Cardiac fibroblast (primary cell): ENCODE measurements at places on chromosomes 6 and 20.

GRCh38 chr6:163437466-163437865 lies 22.9 kb downstream of the QKI start:
- no peak for DNase-seq

- DNase-seq = peak; percentile 92
Observed at GRCh38 chr6:110509617-110510241, 33.3 kb upstream of the SLC22A16 start.

DNA sequence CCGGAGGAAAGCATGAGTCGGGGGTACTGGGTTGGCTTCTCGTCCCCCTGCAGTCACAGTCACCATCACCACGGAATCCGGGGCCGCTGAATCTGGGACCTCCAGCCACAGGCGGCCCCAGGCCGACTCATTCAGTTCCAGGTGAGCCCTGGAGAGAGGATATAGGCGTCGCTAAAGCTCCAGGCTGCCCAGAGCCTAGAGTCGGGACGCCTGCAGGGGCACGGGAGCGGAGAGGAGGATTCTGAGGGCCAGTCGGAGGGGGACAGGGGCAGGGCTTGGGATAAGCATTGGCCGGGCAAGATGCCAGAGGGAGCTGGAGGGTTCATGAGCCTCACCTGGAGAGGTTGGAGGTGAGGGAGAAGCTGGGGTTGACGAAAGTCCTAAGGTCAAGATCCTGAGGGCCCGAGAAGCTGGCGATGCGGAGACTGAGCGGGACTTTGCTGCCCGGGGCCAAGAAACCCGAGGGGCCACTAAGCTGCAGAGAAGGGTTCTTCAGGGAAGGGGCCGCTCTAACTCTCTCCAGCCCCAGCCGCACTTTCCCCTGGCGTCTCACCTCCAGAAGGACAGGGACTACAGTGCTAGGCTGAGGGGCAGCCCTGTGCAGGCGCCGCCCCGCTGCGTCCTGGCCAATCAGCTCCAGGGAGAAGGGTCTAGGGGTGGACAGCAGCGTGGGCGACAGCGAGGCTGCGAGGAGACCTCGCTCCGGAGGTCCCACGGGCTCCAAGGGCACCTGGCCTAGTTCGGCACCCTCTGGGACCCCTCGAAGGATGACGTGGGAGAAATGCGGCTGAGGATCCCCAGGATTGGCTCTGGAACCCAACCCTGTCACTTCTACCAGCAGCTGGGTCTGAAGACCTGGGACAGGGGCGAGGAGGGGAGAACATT lies 3.7 kb downstream of the SAPCD1 start:
- DNase-seq = no peak

- DNase-seq = no peak
Observed at GRCh38 chr6:133637874-133638273, 251.0 kb upstream of the TCF21 start.

DNA sequence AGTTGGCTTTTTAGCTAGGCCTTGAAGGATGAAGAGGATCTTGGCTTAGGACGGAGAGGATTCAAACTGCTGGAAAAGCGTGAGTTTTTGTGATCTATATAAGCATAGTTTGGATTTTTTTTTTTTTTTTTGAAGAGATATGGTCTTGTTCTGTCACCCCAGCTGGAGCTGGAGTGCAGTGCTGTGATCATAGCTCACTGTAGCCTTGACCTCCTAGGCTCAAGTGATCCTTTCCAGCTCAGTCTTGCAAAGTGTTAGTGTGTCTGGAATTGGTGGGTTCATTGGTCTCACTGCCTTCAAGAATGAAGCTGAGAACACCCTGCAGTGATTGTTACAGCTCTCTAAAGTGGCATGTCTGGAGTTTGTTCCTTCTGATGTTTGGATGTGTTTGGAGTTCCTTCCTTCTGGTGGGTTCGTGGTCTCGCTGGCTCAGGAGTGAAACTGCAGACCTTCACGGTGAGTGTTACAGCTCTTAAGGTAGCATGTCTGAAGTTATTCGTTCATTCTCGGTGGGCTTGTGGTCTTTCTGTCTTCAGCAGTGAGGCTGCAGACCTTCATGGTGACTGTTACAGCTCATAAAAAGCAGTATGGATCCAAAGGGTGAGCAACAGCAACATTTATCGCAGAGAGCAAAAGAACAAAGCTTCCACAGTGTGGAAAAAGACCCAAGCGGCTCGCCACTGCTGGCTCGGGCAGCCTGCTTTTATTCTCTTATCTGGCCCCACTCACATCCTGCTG lies 37.5 kb upstream of the NUP153 start:
- DNase-seq = no peak

- no peak for DNase-seq
Observed at GRCh38 chr6:167755461-167755860, 71.2 kb upstream of the AFDN start.

- DNase-seq = peak; percentile 94
Observed at GRCh38 chr6:154432533-154433476, 76.2 kb upstream of the IPCEF1 start.

DNA sequence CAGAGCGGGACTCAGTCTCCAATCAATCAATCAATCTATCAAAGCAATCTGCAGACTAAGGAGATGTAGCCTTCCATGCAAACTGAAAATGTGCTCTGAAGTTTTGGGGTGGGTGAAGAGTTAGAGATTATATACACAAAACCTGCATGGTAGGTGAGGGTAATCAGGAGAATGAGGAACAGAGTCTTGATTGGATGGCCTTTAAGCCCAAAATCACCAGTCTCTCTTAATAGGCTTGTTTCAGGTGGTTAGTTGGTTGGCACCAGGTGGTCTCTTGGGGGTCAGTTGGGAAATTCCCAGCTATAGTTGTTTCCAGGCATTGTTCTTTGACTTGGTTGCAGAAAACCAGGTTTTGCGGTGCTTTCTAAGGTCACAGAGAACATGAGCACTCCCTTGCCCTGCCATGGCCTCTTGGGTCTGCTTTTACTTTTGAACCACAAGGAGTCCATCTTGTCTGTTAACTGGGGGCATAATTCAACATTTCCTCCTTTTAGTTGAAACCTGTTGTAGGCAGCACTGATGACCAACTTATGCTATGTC lies 33.3 kb upstream of the EIF2S2 start:
- no peak for DNase-seq

DNA sequence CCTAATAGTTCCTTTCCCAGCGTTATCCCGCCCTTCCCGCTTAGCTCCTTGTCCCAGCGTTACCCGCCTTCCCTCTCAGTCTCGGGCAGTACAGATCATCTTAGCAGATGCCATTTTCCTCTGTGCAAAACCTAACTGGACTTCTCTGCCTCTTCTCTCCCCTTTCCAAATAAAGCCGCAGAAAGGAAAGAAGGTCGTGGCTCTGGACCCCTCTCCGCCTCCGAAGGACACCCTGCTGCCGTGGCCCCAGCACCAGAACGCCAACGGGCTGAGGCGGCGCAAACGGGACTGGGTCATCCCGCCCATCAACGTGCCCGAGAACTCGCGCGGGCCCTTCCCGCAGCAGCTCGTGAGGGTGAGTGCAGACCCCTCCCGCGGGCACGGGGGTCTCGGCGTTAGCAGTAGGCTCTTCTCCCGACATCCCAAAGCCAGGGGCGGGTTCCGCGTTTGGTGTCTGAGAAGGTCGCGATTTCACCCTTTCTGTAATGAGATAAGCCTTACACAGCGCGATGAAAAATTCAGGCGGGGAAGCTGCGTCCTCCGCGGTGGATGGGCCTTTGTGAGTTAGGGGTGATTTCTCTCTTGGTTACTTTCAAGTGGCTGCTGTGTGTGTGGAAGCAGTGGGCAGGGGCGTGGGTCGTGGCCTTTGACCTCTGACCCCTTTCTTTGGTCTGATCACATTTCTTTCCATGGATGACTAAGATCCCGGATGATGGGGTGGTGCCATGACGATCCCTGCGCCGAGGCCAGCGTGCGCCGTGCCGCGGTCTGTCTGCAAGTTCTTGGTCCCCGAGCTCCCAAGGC lies 292.7 kb downstream of the TAF4 start:
- no peak for DNase-seq

DNA sequence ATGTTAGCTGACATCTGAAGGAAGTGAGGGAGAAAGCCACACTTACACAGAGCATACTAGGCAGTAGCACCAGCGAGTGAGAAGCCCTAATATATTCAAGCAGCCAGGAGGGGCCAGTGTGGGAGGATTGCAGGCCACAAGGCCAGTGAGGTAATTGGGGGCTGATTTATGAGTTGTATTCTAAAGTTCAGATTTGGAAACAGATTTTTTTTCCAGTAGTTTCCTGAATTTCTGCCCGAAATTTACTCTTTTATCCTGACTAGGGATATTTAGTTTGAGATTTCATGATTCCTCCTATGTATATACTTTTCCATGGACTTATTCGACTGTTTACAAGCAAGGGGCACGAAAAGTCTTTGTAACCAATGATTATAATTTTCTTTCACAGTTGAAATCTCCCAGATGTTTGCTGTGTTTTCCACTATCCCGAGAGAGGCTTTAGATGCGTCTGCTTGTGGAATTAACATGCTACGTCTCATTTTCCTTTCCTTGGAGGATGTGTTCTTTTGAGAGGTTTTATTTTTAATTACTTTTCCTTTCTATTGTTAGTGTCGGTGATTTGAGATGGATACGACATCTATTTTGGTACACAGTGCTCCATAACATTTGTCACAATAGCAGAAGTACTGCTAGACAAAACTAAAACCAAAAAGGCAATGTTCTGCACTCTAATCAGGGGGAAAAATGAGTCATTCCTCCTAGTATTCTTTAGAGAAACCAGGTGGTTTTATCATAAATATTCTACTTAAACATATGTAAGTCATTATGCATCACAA lies 356.3 kb upstream of the HSF2 start:
- peak; percentile 22 for DNase-seq

DNA sequence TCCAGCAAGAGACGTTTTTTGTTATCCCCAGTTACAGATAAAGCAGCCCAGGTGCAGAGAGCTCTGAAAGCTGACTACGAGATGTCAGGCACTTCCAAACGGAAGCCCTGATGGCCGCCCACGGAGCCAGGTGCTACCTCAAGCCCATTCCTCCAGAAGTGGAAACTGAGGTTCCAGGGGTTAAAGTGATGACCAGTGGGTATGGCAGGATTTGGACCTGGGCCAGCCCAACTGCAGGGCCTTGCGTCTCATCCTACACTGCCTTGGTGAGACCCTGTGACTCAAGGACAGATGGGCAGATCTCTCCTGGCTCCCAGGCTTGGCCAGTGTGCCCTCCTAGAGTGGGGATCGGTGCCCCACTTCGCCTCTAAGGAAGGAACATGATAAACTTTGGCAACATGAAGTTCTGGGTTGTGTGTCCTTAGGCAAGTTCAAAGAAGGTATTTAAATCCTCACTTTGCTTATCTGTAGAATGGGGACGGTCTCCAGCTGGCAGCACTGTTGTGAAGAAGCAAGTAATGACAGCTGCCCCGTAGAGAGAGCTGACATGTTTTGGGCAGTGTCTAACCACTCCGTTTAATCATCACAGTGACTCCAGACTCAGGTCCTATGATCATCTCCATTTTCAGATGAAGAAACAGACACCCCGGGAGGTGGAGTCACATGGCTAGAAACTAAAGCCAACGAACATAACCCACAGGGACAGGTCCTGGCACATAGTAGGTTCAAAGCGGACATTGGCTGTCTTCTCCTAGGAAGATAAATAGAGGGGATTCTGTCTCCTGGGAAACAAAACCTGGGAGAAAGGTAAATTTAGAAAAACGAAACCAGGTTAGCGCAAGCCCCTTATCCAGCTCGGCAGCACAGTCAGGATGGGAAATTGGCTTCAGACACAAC lies 34.4 kb upstream of the CDH22 start:
- peak; percentile 10 for DNase-seq

- DNase-seq = no peak
Observed at GRCh38 chr6:41449399-41450245, 96.6 kb upstream of the FOXP4 start.

DNA sequence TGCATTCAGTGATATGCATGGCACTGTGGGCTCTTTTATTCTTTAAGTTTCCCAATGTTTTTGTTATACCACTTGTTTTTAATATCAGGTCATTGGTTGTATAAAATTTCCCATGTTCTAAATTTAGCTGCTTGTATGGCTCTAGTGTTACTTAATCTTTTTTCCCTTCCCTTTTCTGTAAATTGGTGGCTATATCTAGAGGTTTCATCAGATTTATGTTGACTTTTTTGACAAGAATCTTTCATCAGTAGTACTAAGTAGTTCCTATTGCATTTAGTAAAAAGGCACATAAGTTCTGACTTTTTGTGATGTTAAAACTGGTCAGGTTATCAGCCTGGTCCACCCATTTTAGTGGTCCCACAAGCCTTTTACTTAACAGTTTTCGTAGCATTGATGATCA lies 51.1 kb downstream of the MMS22L start:
- DNase-seq = no peak

DNA sequence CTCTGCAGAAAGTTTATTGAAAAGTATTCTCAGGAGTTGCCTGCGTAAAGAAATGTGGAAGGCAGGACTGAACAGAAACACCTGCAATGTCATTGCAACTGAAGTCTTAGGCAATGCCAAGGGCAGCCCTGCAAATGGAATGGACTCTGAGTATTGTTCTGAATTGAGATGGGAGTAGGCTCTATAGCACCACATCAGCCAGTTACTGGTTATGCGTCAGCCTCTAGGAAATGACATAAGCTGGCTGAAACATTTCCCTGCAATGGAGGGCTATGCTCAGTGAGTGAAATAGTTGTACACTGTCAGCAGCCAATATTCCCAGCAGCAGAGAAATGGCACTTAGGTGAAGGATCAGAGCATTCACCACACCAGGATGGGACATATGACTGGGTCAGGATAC lies 13.8 kb upstream of the GJE1 start:
- peak; percentile 6 for DNase-seq

- DNase-seq = no peak
Observed at GRCh38 chr6:98627129-98627775, 207.1 kb upstream of the POU3F2 start.

GRCh38 chr20:63005862-63006539 lies 763 bp downstream of the BHLHE23 start:
- DNase-seq = peak; percentile 18

DNA sequence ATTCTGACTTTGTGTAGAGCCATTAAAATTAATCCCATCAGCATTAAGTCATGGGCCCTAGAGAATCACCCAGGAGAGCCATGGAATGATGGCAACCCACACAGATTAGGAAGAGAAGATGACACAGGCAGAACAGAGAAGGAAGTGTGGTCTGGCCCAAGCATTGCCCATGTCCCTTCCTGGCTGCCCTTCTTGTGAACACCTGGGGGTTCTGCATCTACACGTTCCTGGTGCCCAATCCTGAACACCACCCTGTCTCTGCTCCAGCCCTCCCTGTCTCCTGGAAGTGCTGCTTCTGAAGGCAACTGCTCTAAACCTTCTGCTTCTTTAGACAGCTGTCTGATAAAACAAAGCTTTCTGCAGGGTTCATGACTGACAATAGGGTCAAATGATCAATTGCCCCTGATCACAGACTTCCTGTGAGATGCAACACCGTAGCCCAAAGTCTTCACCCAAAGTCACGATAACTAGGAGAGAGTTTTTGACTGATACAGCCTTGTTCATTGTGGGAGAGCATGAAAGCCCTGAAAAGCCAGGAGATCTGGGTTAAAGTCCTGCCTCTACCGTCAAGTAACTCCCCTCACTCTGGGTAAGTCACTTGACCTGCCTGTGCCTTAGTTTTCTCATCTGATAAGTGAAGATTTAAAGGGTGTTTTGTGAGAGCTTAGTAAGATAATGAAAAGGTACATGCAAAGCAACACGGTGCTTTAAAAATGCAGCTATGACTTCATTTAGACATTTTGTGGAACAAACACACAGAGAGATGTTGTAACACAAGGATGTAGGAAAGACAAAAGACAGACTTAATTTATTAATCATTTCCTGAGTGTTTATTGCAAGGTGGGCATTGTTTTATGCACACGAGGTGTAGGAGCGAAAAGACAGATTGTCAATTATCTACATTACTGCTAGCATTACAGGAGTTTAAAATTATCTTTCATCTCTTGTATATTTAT lies 291.2 kb upstream of the STXBP5 start:
- DNase-seq = peak; percentile 72

GRCh38 chr20:21315138-21315537 lies 12.0 kb downstream of the XRN2 start:
- DNase-seq = peak; percentile 87
